ENCODE measurements at places on chromosomes 4 and X. TPM values are rescaled to one million over a fixed set of nuclear protein-coding genes. Genes with fewer than 3 reads are reported as not detected.

ATP1B4 gene
- not detected for total RNA-seq

SCD5 gene
- 1.5 TPM for total RNA-seq

SYNPO2 gene
- 0.35 TPM for total RNA-seq

CLGN gene
- 0.17 TPM for total RNA-seq

FGFR3 gene
- total RNA-seq: not detected

TLR10 gene
- 0.12 TPM for total RNA-seq

KCNE5 gene
- 0.26 TPM for total RNA-seq

RBM46 gene
- total RNA-seq: not detected

- DNase-seq: no peak
These were observed 1047.3 kb downstream of the PCDH18 start for GRCh38 chr4:136484996-136485395.

DNA sequence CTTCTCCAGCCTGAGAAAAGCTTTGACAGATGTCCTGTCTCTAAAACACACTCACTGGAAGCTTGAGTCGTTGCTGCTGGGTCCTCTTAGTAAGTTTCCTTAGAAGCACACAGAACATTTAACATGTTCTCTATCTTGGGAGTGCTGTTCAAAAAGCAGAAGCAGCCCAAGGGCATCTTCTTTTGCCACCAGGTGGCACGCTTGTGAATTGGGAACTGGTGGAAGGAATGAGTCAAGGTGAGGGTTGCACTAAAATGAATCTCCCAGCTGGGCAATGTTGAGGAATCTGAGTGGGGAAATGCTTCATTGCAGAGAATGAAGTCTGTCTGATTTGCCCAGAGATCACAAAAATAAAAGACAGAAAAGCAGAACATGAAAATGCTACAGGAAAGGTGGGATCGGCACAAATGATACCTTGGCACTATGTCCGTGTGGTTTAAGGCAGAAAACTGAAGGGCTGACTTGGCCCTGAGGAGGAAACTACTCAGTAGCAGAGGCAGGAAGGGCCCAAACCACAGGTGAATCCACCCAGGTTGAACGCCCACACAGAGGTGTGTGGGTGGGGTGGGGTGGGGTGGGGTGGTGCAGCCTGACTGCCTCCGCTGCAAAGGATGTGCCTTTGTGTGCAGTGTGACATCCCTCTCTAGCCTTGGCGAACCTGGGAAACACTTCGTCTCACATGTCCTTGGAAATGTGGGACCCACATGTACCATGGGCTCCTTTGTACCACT, 26.0 kb downstream of the KIT start:
- peak; percentile 48 for DNase-seq

DNA sequence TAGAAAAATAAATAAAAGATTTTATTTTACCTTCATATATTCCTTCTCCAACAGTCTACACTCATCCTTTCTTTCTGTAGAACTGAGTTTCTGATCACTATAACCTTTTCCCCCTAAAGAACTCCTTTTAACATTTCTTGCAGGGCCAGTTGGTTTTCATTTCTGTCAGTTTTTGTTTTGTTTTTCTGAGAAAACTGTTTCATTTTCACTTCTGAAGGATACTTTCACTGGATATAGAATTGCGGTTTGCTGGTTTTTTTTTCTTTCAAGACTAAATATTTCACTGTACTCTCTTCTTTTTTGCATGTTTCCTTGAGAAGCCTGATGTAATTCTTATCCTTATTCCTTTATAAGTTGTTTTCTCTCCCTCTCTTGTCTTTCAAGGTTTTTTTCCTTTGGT, 90.4 kb upstream of the EOLA2 start:
- no peak for DNase-seq

- DNase-seq: no peak
These were observed 144.4 kb downstream of the NHS start for GRCh38 chrX:17519358-17519757.

- peak; percentile 34 for DNase-seq
These were observed 37.6 kb downstream of the FGFRL1 start for GRCh38 chr4:1048773-1049590.

- DNase-seq: no peak
These were observed 101.1 kb downstream of the PHOX2B start for GRCh38 chr4:41647383-41647782.

DNA sequence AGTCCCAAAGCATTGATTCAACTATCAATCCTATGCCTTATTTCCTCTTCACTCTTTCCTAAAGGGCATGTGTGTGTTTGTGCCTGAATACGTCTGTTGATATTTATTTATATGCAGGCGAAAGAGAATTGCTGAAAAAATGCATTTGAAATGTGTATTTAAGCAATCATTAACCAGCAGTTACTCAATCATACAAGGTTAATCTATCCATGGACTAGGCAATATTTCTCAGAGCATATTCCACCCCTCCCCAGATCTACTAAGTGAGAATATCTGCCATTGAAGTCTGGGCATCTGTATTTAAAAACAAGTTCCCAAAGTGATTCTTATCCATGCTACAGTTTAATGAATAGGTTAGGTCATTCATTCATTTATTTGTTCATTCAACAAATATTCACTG, 113.6 kb downstream of the RASGEF1B start:
- no peak for DNase-seq

DNA sequence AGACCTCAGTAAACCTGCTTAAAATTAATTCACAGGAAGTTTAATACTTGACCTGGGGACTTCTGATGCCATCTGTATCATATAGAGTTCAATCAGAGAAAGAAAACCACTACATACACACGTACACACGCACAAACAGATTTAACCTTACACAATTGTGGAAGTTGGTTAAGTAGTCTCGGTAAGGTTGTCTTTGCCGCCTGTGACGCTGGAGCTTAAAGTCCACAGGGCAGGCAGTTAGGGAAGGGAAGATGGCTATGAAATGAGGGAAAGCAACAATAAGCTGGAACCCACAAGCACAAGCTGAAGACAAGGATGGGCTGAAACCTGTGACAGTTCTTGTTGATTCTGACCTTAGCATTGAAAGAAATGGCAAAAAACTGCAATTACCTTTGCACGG, 41.7 kb upstream of the TSPAN7 start:
- DNase-seq: no peak

DNA sequence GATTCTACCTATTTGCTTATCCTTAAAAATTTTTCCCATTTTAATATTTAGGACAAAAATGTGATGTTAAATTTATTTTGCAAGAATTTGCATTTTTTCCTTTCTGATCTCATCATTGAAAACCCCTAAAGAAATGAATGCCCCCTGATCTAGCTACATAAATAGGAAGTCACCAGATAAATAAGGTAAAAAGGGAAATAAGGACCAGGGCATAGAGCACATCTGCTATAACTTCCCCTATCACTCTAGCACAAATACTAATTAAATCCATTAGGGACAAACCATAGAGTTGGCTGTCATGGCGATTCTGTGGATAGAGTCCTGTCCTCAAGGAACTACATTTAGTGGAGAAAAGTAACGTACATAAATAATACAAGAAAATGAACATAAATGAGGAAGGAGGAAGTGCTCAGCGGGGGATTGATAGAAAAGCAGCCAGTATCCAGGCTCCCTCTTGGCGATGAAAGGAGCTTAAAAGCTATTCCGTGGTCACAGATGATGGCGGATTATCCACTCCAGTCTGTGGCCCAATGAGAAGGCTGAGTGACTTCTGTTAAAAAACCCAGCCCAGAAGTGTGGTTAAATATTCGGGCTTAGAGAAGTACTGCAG, 76.9 kb upstream of the RPL34 start:
- no peak for DNase-seq

DNA sequence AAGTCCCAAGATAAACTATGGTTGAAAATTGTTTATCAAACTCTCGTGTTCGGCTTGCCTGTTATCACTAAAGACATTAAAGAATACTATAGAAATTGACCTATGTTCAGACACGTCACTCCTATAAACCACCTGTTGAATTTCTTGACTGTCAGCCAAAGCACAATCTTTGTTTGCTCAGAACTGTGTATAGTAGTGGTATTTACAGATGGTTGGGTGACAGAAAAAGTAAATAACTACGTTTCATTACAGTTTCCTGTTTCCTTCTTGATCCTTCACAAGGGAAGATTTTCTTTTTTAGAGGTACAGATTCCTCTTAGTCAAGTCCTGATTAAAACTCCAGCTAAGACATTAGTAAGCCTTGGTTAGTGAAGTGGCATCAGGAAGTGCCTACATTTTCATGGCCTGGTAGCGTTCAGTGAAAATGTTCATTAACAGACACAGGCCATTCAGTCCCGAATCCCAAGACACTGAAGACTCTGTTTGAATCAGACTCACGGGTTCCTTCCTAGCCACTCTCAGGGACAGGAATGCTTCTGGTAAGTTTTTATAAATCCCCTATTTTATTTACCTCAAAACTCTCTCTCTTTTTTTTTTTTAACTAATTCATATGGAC, at the start of gene SMIM31:
TSS of gene SMIM31 (plus strand) at position 259 of the 616 bp plus-strand sequence. CDS start 16,313 bp downstream, outside the sequence.
- DNase-seq: no peak

GRCh38 chr4:182280436-182281111, 37.4 kb downstream of the TENM3 start:
- DNase-seq: no peak

DNA sequence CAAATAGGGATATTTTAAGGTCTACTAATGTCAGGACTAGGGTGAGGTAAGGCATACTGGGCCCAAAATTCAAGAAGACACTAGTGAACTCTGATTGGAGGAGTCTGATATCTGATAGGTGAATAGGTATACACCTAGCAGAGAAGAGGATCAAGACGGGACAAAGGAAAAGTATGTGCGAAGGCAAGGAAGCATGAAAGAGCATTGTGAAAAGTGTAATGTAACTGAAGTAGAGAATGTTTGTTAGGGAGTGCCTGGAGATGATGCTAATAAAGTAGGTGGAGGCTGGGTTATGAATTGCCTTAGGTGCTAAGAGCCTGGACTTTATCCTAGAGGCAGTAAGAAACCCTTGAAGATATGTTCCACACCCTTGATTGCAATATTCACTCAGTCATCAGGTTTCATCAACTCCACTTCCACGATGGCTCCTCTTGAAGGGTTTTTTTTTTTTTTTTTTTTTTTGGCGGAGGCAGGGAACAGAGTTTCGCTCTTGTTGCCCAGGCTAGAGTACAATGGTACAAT, 49.9 kb upstream of the XIAP start:
- no peak for DNase-seq

DNA sequence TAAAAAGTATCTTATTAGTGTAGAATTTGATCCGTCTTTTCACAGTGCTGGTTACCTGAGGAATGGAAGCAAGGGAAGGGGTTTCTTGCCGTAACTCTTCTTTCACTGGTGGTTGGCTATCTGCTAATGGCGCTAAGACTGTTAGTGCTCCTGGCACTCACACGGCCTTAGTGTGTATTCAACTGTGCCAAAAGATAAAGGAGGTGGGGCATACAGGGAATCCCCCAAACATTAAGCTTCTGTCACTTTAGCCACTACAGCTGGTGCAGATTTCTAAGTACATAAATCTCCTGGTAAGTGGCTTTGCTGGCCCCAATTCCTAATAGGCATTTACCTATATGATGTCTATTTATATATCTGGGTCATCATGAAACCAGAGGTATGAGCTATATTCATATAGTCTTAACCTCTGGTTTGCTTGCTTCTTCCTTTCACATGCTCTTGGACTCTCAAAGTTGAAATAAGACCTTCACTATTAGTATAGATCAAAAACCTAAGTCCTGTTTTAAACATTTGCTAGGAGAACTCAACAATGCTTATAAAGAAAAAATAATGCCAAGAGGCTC, 95.1 kb downstream of the TSPAN7 start:
- DNase-seq: no peak

GRCh38 chr4:42610941-42611340, 46.0 kb downstream of the ATP8A1 start:
- DNase-seq: no peak

DNA sequence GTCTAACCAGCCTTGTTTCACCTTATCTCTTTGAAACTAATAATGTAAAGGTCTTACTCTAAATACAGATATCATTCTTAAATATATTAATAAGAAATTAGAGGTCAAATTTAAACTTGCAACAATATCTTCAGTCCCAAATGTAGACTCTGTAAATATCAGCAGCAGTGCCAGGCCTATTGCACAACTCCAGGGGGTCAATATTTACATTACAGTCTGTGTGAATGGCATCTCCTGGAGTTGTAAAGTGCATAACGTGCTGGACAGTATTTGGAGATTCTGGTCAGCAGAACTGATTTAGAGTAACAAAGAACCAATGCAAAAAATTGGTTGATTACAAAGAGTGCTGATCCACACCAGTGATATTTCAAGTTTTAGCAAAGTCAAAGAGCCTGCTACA, 1225.9 kb downstream of the PCDH19 start:
- DNase-seq: no peak

GRCh38 chrX:46208225-46208854, 336.9 kb downstream of the ZNF674 start:
- no peak for DNase-seq

DNA sequence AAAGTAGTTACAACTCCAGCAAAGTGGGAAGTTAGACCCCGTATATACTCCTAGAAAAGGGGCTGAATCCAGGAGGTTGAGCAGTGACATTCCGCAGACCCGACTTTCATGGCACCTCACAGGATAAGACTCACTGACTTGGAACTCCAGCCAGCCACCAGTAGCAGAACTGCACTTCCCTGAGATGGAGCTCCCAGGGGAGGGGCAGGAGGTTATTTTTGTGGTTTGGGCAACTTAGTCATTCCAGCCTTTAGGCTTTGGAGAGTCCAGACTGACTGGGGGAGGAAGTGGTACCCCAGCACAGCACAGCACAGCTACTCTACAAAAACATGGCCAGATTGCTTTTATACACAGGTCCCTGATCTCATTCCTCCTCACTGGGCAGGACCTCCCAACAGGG, 319.1 kb downstream of the PCDH19 start:
- DNase-seq: no peak

GRCh38 chr4:67465763-67466052, 79.6 kb downstream of the CENPC start:
- DNase-seq: no peak
